ENCODE measurements at places on chromosomes 1 and 21.

DNA sequence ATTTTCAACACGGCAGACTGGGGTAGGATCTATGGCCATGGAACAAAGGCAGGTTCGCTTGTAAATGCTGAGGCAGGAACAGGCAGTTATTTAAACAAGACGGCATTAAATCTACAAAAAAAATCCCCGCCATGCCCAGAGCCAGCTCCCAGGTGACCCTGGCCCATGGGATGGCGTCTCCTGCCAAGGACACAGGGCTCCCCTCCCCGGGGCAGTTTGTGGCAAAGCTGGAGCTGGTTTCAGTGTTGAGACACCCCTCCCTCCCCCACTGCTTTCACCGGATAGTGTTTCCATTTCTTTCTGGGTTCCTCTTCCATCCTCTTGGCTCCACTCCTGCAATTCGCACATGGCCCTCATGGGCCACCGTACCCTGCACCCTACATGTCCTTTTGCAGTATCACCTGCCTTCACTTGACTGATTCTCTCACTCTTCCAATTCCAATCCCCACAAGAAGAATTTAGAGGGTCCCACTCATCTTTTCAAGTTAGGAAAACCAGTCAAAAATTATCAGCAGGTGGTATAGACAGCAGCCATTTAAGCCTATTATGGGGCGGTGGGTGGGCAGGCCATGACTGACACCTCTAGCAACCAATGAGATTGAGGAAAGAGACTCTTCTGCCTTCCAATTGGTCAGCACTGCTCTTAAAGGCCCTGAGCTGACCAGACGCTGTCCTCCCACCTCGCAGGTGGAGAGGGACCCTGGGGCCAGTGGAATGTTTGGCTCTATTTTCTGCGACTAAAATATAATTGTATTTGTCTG lies 52.0 kb downstream of the OLIG1 start:
- peak; percentile 92 for DNase-seq

- DNase-seq = peak; percentile 58
These were observed 17.6 kb upstream of the MCL1 start for GRCh38 chr1:150596976-150597375.

GRCh38 chr1:218492874-218493273 lies 147.7 kb downstream of the TGFB2 start:
- no peak for DNase-seq

- no peak for DNase-seq
These were observed 118.7 kb upstream of the RRP15 start for GRCh38 chr1:218166268-218166945.

GRCh38 chr21:35703704-35704103 lies 356.6 kb downstream of the SETD4 start:
- DNase-seq = no peak

DNA sequence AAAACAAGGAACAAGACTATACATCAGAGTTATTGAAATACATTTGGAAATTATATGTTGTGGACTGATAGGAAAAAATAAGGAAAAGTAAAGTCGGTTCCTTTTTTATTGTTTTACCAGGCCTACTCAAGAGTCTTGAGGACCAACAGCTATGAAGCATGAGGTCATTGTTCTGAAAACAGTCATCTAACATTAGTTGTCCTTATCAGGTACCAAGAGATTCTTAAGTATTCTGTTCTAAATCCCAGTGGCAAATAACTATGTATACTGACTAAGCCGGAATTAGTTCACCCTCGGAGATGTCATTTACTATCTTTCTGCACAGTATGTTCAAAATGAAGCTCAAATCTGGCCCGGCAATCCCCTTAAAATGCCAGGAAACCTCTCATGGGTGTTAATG lies 585 bp downstream of the ADGRL4 start:
- no peak for DNase-seq

GRCh38 chr1:6580593-6581409 lies 1.0 kb downstream of the ZBTB48 start:
- DNase-seq = peak; percentile 51

- DNase-seq = no peak
These were observed 1054.1 kb downstream of the TTLL7 start for GRCh38 chr1:82944822-82945221.

All from NCI-H82 (cell line).